NCI-H1417 treated with DMSO at 0.1 percent for 48 hours (cell line): ENCODE measurements at places on chromosomes 12 and 14.

DNA sequence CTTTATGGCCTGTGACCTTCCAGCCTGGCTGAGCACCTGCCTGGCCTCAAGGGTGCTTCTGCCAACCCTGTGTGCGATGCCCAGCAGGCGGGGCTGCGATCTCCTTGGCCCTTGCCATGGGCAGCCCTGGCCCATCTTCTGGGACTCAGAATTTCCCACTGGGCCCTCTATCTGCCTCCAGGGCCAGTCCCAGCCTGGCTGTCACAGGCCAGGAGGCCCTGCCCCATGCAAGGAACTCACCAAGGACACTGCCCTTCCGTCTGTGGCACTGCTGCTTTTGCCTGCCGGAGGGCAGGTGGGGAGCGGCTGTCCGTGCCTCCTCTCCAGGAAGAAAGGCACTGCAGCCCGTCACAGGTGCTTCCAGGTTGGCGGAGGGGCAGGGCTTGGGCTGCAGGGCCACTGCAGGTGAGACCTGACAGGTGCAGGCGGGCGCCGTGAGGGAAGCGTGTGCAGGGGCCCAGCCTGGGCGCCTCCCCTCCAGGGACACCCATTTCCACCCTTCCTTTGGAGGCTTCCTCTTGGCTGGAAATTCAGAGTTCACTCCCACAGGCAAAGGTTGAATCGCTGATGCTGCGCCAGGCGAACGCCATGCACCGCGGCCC, 177.8 kb downstream of the KIF26A start:
- no peak for DNase-seq

DNA sequence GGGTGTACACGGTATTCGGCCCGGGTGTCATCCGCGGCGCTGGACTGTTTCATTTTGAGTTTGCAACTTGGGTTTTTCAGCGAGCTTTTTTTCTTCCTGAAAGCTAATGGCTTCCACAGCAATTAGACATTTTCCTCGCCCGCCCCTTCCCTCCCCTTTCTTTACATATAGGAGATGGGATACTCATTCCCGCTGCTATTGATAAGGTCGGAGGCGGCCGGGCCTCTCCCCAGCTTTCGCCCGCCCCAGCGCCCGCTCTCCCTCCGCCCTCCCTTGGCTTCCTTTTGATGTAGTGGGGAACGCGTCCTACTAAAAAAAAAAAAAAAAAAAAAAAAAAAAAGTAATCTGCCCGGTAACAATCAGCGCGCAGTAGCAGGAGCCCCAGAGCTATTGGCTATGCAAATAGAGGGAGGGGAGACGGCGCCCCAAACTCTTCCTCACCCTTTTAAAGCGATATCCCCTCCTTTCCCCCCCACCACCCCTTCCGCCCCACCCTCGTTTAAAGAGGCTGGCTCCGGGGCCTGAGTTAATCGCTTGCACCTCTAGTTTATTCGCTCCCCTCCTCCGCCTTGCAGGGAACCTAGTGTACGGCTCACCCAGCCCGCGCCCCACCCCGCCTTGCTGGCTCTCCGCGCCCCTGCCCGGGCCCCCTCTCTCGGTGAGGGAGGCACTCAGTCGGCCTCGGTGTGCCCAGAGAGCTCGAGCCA, 1.7 kb upstream of the CCND2 start:
- DNase-seq = no peak

DNA sequence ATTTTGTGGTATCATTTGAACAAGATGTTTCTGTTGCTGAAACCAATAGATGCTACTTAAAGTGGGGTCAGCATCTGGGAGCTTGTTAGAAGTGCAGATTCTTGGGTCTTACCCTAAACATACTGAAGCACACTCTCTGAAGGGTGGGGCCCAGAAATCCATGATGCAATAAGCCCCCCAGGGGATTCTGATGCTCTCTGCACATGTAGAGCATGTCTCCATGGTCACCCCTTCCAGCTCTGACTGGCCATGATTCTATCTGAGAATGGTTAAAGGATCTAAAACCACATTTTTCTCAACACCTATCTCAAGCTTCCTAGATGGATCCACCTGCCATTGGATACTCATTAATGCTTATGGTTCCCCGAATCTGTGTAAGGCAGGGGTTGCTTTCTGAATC, 20.4 kb downstream of the JDP2 start:
- DNase-seq = no peak

DNA sequence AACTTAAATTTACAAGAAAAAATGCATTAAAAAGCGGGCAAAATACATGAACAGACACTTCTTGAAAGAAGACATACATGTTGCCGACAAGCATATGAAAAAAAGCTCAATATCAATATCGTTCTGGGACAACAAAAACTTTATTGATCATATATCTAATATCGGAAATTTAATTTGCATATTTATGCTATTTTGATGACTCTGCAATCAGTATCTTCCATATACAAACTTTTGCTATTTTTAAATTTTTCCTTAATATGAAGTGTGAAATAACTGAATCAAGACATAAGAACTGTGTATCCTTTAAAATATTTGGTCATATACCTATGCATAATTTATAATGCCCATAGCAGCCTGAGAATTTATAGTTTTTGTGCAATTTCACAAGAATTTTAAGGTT, 224.6 kb downstream of the ALX1 start:
- DNase-seq = no peak

- DNase-seq = no peak
Measured at GRCh38 chr12:121391619-121392324, 8.1 kb upstream of the RNF34 start.

DNA sequence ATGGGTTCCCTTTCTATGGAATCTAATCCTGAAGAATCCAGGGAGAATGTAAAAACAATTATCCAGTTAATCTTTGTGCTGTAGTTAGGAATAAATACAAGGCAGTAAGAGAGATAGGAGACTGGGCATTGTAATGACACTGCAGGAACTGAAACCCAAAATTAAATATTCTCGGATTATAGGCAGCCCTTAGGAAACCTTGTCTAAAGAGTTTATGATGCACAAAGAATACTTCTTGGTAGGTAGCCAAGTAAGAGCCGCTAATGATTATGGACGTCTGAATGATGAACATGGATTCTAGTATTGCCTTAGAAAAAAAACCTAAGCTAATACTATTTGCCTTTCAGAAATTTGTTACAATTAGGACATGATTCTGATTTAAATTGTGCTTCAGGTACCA, 165.4 kb upstream of the LRIG3 start:
- peak; percentile 94 for DNase-seq

- no peak for DNase-seq
Measured at GRCh38 chr14:93302688-93303581, 29.9 kb downstream of the BTBD7 start.

DNA sequence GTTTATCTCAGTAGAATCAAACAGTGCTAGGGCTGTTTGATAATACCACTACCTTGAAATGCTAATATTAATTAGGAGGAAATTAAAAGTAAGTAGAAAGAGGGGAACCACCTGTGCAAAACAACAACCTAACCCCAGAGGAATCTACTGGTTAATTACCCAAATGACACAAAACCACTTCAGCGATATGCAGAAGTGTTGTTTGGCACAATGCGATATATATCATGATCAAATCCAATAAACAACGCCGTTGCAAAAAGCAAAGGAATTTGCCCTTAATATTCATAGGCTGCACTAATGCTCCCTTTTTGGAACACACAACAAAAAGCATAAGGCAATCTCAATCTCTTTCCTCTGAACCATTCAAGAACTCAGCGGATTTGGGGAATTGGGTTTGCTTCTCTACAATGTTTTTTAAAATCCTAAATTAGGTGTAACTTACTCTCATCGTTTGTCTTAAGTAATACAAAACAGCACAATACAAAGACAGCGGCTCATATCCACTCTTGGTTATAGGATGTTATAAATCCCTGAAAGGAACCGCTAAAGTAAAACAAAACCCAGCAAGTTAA, 1.5 kb downstream of the MAP4K5 start:
- no peak for DNase-seq

GRCh38 chr12:70176290-70176689, 66.9 kb upstream of the CNOT2 start:
- no peak for DNase-seq

GRCh38 chr14:88668448-88669116, 105.7 kb downstream of the ZC3H14 start:
- no peak for DNase-seq

DNA sequence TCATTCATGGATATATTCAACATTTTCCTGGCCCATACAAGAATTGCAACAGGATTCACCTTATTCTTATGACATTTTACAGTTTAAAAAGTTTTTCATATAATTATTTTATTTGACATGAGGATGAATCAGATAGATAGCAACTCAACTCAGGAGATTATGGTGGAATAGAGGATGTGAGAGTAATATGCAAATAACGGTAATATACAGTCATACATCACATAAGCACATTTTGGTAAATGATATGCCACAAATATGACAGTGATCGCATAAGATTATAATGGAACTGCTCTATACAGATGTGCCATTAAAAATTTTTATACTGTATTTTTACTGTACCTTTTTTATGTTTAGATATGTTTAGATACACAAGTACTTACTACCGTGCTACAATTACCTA, 24.1 kb upstream of the CRADD start:
- DNase-seq = no peak

- no peak for DNase-seq
Measured at GRCh38 chr14:35934499-35934898, 108.4 kb downstream of the BRMS1L start.

DNA sequence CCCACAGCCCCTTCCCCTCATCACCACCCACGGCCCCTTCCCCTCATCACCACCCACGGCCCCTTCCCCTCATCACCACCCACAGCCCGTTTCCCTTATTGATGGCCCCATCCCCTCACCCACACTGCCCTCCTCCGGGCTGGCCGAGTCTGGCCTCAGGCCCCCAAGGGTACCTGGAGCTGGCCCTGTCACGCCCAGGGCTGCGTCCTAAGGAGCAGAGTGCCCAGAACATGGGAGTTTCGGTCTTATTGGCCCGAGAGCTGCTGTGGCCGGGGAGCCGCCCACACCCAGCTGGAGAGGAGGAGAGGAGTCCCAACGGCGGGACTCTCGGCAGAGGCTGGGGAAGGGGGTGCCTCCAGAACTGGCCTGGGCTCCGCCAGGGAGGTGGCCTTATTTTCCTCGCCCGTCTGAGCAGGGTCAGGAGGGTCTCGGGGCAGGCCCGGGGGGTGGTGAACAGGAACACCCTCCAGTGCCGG, 182.3 kb downstream of the KIF26A start:
- no peak for DNase-seq

DNA sequence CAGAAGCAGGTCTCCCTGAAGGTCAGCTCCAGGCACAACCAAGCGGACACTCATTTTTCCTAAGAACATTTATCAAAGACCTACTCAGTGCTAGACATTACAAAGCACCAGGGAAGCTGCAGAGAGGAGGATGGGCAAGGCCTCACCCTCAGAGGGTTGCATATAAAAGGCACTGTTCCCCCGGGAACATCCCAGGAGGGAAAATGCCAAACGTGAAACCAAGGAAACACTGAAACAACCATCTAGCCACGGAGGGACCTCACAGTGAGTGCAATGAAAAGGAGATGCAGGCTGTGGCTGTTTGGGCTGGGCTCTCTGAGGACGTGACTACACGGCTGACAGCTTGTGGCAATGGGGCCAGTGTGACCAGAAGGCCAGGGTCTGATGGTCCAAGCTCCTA, 117.4 kb upstream of the VASH1 start:
- no peak for DNase-seq

- DNase-seq = no peak
Measured at GRCh38 chr14:38964630-38965029, 138.4 kb downstream of the SEC23A start.

- no peak for DNase-seq
Measured at GRCh38 chr12:109797905-109798669, 35.1 kb downstream of the TRPV4 start.

DNA sequence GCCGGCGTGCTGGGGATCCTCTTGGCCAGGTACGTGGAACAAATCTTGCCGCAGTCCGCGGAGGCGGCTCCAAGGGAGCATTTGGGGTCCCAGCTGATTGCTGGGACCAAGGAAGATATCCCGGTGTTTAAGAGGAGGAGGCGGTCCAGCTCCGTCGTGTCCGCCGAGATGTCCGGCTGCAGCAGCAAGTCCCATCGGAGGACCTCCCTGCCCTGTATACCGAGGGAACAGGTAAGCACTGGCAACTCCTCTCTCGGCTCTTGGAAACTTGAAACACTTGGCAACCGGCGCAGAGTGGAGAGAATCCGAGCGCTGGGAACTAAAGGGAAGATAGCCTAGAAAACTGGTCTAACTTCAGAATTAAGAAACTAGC, 1.7 kb downstream of the PDE3A start:
- no peak for DNase-seq

DNA sequence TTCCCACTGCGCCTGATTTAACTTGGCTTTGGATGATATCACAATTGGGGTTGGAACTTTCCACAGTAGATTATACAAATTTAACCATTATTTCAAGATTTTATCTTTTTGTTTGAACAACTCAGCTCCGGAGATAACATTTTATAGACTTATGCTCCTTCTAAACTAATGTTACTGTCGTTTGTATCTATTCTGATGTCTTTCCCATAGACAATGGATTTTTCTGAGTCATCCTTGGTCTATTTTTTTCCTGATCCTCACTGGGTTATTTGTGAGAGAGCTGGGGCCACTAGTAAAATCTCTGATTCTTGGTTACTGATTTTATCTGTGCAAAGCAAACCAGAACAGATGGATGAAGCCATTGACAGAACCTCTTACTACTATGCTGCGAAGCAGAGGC, 175.1 kb downstream of the SLC38A4 start:
- DNase-seq = no peak

DNA sequence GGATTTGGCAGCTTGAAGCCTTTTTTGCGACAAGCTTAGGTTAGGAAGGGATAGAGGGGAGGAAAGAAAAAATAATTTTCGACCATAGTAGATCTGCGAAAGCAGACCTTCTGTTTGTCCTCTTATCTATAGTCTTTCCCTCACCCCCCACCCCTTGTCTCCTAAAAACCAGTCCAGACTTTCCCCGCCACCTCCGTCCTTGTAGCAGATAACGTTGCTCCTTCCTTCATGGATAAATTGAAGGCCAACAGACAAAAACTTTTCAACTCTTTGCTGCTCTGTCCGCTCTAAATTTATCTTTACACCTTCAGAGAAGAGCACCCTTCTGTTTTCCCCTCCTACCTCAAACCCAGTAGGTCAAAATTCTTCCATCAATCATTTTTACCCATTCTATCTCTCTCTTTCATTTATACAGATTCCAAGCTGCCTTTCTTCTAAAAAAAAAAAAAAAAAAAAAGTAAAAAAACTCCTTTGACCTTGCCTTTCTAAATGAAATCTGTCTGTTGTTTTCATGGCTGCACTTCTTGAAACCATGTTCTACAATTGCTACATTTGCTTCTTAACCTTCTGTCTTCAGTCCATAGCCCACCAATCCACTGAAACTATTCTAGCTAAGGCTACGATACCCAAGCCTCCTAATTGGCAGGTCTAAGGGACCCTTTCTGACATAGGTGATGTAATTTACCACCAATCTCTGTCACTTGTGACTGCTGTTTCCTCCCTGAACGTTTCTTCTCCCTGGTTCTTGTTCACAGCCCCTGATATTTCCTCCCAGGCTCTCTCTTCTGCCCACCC, 11.1 kb upstream of the NEMF start:
- no peak for DNase-seq

- no peak for DNase-seq
Measured at GRCh38 chr14:55771242-55771981, 191.4 kb downstream of the KTN1 start.
